ENCODE measurements at places on chromosomes 12 and 14.

- DNase-seq, result no peak
These were observed 50.1 kb upstream of the OR5AU1 start for GRCh38 chr14:21205678-21206581.

- no peak for DNase-seq
These were observed 329.3 kb upstream of the OR4E1 start for GRCh38 chr14:22002860-22003284.

GRCh38 chr14:105333020-105333490 is 18.5 kb downstream of the PACS2 start:
- DNase-seq, result no peak

- no peak for DNase-seq
These were observed 169.2 kb upstream of the PLXNC1 start for GRCh38 chr12:93979189-93979588.

- no peak for DNase-seq
These were observed 48.8 kb downstream of the SYNE3 start for GRCh38 chr14:95467657-95468056.

DNA sequence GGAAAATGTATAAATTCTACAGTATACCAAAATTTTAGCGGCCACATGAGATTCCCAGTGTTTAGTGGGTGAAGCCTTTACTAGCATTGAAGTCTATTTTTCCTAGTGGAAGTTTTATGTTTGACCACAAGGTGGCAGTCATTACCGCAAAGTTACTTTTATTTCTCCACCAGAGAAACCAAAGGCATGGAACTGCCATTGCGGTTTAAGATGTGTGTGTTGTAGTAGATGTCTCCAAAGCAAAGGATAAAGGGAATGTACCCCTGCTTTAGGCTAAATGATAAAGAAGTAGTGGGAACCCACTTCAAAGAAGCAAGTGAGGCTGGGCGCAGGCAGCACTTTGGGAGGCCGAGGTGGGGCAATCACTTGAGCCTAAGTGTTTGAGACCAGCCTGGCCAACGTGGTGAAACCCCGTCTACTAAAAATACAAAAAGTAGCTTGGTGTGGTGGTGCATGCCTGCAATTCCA is 140.5 kb downstream of the PRKCH start:
- DNase-seq, result peak; percentile 98

DNA sequence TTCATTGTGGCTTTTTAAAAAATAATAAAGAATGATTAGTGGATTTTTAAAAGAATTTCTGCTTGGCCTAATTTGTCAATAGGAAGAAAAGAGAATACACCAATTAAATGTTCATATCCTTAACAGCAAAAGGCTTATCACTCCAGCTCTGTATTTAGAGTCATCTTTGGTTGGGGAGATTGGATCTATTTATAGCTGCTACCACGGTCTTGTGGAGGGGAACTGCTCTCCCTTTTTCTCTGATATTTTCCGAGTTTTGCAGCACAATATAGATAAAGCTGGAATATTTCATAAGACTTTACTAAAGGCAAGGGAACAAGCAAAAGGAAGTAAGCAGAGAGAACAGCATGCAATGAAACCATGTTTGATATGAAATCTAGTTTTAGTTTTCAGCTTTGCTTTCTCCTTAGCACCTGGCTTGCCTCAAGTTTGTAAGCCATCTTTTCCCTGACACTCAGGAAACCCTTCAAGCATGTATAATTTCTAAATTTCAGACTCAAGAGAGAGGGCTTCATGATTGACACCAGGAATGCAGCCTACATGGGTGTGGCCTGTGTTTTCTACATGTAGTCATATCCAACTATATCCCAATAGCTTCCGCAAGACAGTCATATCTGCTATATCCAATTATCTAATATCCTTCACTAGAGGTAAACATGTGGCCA is 35.2 kb downstream of the BRMS1L start:
- no peak for DNase-seq

GRCh38 chr12:68861890-68862289 is 53.9 kb downstream of the MDM2 start:
- no peak for DNase-seq

DNA sequence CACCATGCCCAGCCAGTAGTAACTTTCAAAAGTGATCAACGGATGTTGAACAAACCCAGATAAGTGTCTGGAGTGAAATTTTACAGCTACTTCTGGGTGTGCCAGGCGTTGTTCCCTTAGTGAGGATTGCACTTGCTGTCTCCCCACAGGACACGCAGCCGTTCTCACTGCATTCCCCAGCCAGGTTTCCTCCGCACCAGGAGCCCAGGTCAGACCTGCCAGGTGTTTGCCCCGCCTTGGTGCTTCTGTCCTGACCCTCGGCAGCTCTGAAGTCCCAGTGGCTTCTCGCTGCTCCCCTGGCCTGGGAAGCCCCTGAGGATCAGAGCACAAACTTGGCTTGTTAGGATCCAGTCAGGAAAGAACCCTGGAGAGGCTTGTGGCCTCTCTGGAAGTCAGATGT is 36.2 kb downstream of the MMAB start:
- no peak for DNase-seq

DNA sequence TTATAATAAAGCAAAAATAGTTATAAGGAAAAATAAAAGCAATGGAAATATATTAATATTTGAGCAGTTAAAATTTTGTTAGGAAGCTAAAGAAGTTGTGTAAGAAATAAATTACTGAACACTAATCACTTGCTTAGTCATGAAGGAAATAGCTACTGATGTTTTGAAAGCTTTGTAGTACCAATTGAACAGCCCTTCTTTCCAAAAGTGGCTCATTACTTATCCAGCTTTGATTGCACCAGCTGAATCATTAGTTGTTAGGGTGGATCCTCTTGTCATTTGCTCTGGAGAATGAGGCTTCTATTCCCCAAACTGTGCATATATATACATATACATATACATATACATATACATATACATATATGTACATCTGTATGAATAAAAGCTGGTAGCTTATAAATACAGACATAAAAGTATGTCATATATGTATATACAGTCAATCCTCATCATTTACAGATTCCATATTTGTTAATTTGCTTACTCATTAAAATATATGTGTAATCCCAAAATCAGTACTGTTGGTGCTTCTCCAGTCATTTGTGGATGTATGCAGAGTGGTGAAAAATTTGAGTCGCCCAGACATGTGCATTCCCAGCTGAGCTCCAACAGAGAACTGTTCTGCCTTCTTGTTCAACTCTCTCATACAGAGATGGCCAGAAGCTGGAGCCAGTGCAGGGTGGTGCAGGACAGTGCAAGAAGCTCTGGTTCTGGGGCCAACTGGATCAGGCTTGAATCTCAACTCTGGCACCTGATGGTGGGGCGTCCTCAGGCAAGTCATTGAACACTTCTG is 214.1 kb downstream of the RPAP3 start:
- no peak for DNase-seq

DNA sequence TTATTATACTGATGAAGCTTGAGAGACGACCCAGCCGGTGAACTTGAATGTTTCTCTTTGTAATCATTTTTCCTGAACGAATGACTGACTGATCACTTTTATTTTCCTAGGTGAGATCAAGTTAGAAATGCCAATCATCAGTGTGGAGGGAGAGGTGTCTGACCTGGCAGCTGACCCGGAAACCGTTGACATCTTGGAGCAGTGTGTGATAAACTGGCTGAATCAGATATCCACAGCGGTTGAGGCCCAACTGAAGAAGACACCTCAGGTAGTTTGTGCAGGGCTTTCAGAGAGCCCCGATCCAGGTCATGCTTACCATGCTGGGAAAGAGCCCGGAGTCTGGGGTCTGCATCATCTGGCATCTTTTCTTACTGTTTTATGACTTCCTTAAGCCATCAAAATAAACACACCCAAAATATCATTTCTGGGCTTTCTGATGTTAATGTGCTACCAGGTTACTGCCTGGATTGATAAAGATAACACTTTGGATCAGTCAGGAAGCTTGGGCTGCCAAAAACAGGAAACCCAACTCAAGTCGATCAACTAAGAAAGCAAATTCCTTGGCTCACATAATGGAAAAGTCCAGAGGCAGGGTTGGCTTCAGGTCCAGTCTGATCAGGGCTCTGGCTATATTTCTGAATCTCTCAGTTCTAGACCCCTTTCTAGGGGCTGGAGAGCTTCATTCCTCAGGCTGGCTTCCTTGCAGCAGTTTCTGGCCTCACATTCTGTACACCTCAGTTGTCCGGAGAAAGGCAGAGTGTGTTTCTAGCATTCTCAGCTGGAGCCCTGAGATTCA is 21.1 kb downstream of the DNAH10 start:
- DNase-seq, result no peak

GRCh38 chr12:123404581-123404980 is 20.6 kb downstream of the KMT5A start:
- DNase-seq, result no peak

DNA sequence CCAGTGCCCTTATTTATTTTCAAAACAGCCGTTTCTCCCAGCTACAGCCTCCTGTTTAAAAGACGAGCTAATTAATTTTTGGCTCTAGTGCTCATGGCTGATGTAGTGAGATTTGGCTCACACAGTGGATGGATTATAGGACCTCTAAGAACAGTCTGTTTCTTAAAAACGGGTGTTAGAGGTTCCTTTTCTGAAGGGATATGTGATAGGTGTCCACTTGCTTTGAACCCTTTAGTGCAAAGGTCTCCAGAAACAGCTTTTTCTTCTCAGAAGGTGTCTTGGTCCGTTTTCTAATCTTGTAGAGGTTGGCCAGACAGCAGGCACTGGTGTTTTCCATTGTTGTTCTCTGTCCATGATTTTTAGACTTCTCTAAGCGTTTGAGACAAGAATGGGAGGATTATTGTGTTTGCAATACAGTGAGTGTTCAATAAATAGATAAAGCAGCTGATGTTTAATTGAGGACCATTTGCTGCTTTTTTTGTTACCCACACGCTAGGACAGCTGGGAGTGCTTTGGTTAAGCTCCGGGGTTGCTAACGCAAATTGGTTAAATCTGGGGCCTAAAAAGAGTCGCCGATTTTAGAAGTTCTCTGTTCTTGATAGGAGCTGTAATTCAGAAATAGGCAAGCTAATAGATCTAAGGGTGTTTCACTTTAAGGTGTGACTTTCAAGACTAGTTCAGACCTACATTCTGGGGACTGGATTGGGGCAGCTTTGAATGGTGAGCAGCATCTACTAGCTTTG is 1.0 kb downstream of the BORCS5 start:
- DNase-seq, result no peak

DNA sequence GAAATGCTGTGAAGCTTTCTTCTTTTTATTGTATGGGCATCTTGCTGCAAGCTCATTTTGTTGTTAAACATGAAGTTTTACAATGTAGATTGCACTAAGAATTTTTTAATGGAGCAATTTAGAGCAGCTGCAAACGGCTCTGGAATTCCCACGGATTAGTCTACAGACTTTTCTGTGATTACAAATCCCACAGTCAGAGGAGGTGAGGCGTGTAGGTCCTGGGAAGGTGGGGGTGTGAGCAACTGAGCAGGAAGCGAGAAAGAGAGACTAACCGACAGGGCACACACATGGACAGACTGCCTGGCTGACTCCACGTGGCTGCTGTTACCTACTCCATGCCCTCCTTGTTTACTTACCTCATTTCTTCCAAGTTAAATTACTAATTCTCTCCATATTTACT is 348.5 kb downstream of the NPAS3 start:
- DNase-seq, result no peak

DNA sequence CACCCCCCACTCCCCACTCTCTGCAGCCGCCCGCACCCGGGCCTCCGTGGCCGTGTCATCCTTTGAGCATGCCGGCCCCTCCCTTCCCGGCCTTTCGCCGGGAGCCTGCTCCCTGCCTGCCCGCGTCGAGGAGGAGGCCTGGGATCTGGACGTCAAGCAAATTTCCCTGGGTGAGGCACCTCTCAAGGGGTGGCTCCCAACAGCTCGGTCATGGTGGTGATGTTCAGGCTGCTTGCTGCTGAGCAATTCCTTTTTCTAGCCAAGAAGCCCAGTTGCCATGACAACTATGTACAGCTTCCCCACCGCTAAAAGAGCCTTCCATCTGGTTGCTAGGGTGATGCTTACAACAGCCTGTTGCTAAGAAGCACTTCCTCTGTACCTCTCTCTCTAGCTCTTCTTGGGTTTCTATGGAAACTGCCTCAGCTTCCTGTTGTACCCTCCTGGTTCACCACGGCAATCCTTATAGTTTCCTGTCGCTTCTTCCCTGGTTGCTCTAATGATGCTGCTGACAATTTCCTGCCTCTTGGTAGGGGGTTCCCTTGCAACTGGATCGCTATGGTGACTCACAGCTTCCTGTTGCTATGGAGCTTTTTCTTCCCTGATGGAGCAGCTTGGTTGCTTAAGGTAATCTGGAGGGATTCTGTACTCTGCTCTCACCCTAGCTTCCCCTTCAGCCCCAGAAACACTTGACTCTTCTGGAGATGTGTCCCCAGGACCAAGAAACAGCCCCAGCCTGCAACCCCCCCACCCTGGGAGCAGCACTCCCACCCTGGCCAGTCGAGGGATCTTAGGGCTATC is 11.0 kb downstream of the ZNF219 start:
- no peak for DNase-seq

DNA sequence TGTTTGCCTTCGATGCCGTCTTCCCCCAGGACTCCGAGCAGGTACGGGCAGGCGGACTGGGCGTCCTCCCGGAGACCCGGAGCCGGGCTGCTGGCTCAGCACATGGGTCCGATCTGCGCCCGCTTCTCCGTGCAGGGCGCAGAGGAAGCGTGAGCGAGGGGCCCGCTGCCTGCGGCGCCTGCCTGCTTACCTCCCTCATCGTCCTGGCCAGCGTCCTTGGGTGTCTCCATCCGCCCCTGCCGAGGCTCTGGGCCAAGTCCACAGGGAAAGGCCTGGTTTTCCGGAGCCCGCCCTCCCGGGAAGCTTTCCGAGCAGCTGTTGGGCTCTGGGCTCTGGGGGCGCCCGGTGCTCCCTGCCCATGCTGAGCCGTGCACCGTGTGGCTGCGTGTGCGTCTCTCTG is 33.5 kb downstream of the KIF26A start:
- no peak for DNase-seq

DNA sequence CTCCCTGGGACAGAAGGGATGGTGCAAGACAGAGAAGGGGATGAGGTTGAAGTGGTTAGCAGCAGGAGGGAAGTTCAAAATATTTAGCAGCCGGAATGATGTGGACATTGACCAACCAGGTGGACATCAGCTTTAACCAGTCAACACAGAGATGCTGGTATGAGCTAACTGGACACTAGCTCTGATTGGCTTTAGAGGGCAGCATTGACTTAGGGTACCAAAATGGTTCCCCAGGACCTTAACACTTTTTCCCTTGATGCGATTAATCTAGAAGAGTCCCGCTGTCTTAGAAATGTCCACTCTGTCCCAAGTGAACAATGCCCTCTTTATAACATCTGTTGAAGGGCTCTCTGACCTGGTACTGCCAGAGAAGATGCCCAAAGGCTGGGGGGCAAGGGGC is 134.0 kb upstream of the GSC start:
- DNase-seq, result no peak
